IMR-90 (cell line): ENCODE measurements at places on chromosomes 12 and 14. TPM values are rescaled to one million over a fixed set of nuclear protein-coding genes. Genes with fewer than 3 reads are reported as not detected.

The NANOG gene
- not detected in 2 replicates for total RNA-seq

DNA sequence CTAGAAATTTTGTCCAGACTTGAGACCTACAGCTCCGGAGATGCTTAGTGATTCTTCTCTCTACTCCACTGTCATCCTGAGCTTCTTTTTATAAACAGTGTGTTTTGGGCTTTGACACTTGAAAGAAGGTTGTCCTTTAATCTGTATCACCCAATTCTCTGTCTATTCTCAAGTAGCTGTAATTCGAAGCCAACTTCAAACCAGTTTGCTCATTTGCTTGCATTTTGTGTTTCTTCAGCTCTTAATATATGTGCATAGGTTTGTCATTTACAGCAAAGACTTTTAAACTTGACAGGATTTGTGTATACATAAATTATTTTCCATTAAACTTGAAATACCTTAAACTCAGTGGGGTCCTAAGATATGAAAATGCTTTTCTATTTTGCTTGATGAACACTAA is 16.4 kb upstream of the MYBPC1 start:
- no peaks in the 10 kb centered on the region for H3K27me3 ChIP-seq
- no peak overlapping the region for H3K4me3 ChIP-seq
- no peaks in the 10 kb centered on the region for H3K36me3 ChIP-seq
- H3K4me1 ChIP-seq: no peaks in the 10 kb centered on the region
- no peak for DNase-seq

The MMP14 gene
- total RNA-seq: 124 and 156 TPM in 2 replicates

- H3K4me3 ChIP-seq: peak overlapping the region; percentile 69
- peaks cover 14% of the 10 kb centered on the region for H3K36me3 ChIP-seq
- peak overlapping the region; percentile 74 for H3K27ac ChIP-seq
- DNase-seq: peak; percentile 85
- H3K27me3 ChIP-seq: peaks cover 29% of the 10 kb centered on the region
Observed at GRCh38 chr12:57744194-57744776, 554 bp upstream of the TSPAN31 start.

- no peak overlapping the region for H3K27ac ChIP-seq
- H3K4me3 ChIP-seq: no peak overlapping the region
- DNase-seq: no peak
- no peaks in the 10 kb centered on the region for H3K27me3 ChIP-seq
- peaks cover 1% of the 10 kb centered on the region; the same call in 1 of the 2 replicates for H3K36me3 ChIP-seq
Observed at GRCh38 chr12:124853781-124854636, 9.7 kb downstream of the SCARB1 start.

DNA sequence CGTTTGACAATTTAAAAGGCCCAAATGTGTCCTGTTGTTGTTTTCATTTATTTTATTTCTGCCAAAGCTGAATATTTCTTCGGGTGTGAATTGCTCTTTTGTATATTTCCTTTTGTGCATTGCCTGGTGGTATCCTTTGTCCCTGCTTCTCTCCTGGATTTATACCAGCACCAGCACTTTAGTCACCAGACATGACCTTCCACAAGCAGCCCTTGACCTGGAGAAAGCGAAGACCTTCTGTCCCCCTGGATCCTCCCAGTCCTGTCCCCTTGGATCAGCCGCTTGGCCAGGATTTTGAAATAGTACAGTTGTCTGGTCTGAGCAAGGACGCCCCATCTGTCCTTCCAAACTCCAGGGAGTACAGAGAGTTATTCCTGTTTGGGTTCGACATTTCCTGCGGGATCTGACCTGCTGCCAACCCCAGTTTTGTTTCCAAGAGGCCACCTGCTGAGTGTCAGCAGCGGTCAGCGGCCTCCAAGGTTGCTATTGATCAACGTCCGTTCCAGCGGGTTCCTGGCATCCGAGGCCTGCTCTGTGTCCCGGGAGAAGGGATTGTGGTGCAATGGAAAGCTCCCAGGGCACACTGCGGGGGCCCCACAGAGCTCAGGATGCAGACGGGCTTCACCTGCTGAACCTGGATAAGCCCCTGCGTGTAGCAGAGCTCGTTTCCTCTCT is 45.1 kb upstream of the CHGA start:
- H3K27ac ChIP-seq: no peak overlapping the region
- H3K4me3 ChIP-seq: no peak overlapping the region
- peaks cover 31% of the 10 kb centered on the region for H3K27me3 ChIP-seq
- DNase-seq: no peak
- no peaks in the 10 kb centered on the region for H3K36me3 ChIP-seq

DNA sequence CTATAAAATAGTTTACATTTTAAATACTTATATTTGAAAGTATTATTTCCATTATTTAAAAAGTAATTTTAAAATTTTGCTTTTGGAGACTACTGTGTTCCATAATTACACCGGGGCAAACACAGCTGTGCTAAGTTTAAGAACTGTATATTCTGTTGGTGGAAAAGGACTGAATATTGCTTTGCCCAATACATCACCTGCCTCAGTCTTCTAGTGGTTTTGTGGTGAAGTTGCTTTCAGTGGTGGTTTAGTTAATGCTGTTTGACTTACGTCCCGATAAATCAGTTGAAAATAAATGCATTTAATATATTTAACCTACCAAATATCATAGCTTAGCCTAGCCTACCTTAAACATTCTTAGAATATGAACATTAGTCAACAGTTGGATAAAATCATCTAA is 23.4 kb downstream of the FBXO34 start:
- no peaks in the 10 kb centered on the region for H3K27me3 ChIP-seq
- no peak for DNase-seq
- H3K4me1 ChIP-seq: peaks cover 2% of the 10 kb centered on the region; the same call in 1 of the 2 replicates
- peaks cover 6% of the 10 kb centered on the region for H3K36me3 ChIP-seq
- no peak overlapping the region for H3K4me3 ChIP-seq
- H3K27ac ChIP-seq: no peak overlapping the region

DNA sequence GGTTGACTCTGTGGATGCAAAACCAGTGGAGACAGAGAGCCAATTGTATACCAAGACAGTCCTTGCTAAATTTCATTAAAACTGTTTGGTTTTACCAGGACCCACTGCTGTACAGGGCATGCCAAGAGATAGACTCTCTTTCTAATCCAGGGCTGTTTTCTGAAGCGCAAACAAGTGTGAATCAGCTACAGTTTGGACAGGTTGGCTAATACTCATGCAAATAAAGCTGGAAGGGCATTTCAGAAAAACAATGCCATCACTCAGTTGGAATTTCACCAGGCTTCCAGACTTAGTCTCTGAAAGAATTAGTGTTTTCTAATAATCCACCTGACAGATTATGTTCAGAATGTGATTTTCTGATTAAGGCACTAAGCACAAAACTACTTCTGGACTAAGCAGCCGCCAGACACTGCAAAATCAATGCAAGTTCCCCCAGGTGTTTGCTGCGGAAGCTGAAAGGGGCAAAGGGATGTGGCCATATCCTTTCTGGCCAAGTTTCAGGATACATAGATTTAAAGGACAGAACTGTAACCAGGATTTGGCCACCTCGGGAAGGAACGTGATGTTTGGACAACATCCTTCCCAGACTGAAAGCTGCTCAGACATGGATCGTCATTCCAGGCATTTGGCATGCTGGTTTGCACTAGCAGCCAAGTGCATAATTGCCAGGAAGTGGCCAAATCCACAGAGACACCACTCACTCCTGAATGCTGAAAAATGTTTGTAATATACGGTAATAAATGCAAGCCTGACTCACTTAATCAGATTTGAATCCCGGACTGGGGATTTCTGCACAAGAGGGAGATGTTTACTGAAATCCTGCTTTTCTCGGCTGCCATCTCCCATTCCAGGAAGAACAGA is 32.0 kb upstream of the CDKN3 start:
- no peaks in the 10 kb centered on the region for H3K36me3 ChIP-seq
- no peak overlapping the region for H3K4me3 ChIP-seq
- DNase-seq: peak; percentile 37
- peaks cover 7% of the 10 kb centered on the region; the same call in 1 of the 2 replicates for H3K4me1 ChIP-seq
- H3K27ac ChIP-seq: no peak overlapping the region
- H3K27me3 ChIP-seq: peaks cover 5% of the 10 kb centered on the region
